ENCODE measurements at places on chromosomes 12 and 14. TPM values are rescaled to one million over a fixed set of nuclear protein-coding genes. Genes with fewer than 3 reads are reported as not detected.

PPP4R4 gene
- total RNA-seq, result 1.7 TPM

METTL17 gene
- total RNA-seq, result 26.5 TPM

MORN3 gene
- total RNA-seq, result 0.65 TPM

ARF6 gene
- total RNA-seq, result 56.7 TPM

CCDC197 gene
- not detected for total RNA-seq

C14orf180 gene
- not detected for total RNA-seq

PLEK2 gene
- total RNA-seq, result 3.0 TPM

GSG1 gene
- 0.28 TPM for total RNA-seq

CYP46A1 gene
- total RNA-seq, result under 0.01 TPM

SOCS2 gene
- total RNA-seq, result 31.1 TPM

GDF3 gene
- total RNA-seq, result not detected

KIF21A gene
- total RNA-seq, result 3.6 TPM

BMP4 gene
- 11.5 TPM for total RNA-seq
